D341Med (cell line): ENCODE measurements at places on chromosomes 6 and 20.
A peak's percentile ranks its signal among the peaks of the same experiment; 100 is the strongest.

DNA sequence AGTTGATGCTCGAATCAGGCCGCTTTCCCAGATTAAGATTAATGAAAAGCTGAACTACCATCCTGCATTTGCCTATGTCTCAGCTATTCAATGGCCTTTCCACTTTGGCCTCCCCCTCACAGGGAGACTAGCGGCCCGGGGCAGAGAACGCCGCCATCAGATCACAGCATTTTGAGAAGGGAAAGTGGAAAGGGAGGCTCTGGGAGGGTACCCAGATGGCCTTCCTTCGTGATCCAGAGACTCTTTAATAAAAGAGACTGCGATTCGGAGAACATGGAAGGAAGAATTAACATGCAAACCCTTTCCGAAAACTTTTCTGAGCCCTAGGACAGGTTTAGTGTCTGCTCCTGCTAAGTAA, 533 bp downstream of the MRPS18A start:
- no peak for DNase-seq

GRCh38 chr6:28643017-28643740, 117.5 kb downstream of the GPX5 start:
- peak; percentile 50 for DNase-seq

DNA sequence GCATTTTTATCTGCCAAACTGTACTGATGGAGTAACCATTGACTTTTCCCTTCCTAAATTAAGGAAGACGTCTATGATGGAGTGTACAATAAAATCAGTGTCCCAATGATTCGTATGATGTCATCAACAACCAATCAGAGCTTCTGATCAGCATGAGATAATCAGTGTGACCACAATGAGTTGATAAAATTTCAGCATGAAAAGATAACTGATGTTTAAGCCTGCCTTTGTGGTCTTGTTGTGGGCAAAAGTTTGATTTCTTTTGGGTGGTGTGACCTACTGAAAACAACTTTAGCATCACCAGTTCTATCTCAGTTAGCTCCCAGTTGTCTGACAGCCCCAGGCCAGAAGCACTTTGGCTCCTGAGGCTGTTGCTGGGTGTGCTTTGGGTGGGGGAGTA, 3.3 kb downstream of the PCIF1 start:
- DNase-seq, result no peak

GRCh38 chr20:43682446-43682845, 15.5 kb downstream of the MYBL2 start:
- DNase-seq, result no peak

GRCh38 chr6:39441986-39442385, 119.5 kb upstream of the KCNK16 start:
- no peak for DNase-seq

GRCh38 chr20:58431134-58431533, 42.1 kb downstream of the VAPB start:
- DNase-seq, result no peak

GRCh38 chr20:42961771-42962170, 227.9 kb downstream of the PTPRT start:
- no peak for DNase-seq

DNA sequence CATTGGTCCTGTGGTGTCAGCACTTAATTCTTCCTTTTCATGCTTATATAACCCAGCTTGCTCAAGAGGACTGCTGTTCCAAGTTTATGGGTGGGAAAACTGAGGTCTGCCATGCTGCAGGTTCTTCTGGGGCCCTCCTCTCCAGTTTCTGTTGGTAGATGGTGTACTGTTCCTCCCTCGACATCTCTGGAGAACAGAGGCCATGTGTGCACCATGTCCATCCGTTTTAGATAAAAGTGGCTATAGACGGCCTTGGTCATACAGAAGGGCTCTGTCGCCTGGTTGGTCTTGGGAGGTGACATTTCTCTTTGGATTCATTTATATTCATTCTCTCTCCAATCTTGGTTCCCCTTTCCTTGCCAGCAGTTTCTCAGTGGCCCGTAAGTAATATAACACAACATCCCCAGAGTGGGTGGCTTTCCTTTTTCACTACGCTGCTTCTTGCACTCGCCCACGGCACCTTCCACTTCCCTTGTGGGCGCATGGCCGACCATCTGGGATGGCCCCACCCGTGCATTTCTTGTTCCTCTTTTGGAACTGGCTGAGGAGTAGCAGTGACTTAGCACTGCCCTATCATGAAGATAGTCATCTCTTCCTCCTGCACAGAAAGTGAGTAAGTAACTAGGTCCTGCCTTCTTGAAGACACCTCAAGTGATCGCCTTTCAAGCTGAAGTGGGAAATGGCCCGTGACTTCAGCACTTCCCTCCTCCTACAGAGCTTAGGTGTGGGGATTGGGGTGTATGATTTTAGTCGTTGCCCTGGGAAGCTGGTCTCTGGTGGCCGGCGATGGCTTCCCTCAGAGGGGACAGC, 94.2 kb downstream of the RREB1 start:
- DNase-seq, result no peak

GRCh38 chr6:16546861-16547260, 214.4 kb downstream of the ATXN1 start:
- DNase-seq, result no peak
